Stimulated activated CD8-positive, alpha-beta memory T cell treated with anti-CD3 and anti-CD28 coated beads, Interleukin-7, amount 100 ng/mL, for 1 hour (primary cell): ENCODE measurements at places on chromosomes 5 and 9.

GRCh38 chr9:15182730-15183129 lies 124.3 kb downstream of the TTC39B start:
- no peak for DNase-seq

DNA sequence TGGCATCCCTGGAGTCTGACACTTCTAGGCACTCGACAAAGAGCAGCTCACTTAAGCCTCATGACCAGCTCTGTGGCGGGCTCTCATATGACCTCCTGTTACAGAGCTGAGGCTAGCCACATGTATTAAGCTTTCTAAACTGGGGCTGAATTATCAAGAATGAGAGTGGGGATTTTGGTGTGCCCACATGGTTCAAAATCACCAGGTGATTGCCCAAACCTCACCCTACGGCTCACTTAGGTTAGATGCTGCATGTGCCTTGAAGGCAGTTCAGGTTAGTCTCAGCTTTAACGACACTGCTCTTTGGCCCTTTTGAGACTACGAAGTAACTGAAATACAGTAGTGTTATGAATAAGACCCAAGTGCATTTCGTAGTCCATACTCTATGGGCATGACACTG lies 39.4 kb upstream of the SMIM32 start:
- no peak for DNase-seq

GRCh38 chr9:127280880-127281660 lies 16.5 kb downstream of the GARNL3 start:
- no peak for DNase-seq

DNA sequence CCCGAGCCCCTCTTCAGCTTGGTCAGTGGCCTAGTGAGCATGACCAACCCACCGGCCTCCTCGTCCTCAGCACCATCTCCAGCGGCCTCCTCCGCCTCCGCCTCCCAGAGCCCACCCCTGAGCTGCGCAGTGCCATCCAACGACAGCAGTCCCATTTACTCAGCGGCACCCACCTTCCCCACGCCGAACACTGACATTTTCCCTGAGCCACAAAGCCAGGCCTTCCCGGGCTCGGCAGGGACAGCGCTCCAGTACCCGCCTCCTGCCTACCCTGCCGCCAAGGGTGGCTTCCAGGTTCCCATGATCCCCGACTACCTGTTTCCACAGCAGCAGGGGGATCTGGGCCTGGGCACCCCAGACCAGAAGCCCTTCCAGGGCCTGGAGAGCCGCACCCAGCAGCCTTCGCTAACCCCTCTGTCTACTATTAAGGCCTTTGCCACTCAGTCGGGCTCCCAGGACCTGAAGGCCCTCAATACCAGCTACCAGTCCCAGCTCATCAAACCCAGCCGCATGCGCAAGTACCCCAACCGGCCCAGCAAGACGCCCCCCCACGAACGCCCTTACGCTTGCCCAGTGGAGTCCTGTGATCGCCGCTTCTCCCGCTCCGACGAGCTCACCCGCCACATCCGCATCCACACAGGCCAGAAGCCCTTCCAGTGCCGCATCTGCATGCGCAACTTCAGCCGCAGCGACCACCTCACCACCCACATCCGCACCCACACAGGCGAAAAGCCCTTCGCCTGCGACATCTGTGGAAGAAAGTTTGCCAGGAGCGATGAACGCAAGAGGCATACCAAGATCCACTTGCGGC lies 1.8 kb downstream of the EGR1 start:
- peak; percentile 37 for DNase-seq

DNA sequence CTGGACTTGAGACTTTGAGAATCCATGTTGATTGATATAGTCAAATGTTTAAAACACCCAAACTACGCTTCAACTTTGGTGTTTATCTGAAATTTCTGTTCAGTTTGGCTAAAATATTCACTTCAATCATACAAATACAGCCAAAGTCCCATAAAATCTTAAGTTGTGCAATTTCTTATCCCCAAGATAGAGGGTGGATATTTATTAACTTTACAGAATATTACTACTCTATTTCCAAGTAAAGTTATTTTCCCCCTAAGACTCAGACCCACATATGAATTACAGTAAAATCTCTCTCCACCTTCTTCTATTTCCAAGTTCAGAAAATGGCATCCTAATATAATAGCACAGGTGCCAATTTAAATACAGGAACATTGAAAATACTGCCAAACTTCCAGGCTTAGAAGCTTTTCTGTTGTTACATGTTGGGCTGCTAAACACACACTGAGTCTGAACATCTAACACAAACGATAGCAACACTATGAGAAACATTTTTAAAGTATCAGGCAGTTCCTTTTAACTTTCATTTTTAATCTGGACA lies 290.3 kb downstream of the EBF1 start:
- DNase-seq: no peak

- no peak for DNase-seq
Measured at GRCh38 chr9:108180541-108180940, 675.2 kb downstream of the ACTL7B start.

GRCh38 chr5:5144441-5144840 lies 4.3 kb downstream of the ADAMTS16 start:
- no peak for DNase-seq

DNA sequence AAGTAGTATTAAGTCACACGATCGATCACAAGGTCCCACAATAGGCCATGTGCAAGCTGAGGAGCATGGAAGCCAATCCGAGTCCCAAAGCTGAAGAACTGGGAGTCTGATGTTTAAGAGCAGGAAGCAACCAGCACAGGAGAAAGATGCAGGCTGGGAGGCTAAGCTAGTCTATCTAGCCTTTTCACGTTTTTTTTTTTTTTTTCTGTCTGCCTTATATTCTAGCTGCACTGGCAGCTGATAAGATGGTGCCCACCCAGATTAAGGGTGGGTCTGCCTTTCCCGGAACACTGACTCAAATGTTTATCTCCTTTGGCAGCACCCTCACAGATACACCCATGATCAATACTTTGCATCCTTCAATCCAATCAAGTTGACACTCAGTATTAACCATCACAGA lies 6.5 kb downstream of the PPIP5K2 start:
- no peak for DNase-seq

DNA sequence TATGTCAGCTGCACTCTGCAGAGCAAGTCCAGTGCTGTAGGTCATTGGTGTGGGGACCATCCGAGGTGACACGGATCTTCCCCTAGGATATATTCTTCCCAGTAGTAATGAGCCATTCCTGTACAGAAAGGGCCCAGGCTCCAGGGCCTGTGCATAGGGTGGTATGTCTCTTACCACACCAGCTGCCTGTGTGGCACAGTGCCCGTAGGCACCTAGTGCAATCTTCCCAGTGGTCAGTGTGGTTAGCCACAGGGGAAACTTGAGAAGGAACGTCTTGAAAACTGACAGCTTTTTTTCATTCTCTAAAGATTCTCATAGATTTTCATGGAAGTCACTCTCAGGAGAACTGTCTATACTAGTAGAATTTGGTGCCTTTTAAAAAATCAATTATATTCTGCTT lies 39.8 kb downstream of the CYSTM1 start:
- DNase-seq: no peak

- DNase-seq: no peak
Measured at GRCh38 chr5:10452768-10453331, 11.2 kb downstream of the ROPN1L start.

DNA sequence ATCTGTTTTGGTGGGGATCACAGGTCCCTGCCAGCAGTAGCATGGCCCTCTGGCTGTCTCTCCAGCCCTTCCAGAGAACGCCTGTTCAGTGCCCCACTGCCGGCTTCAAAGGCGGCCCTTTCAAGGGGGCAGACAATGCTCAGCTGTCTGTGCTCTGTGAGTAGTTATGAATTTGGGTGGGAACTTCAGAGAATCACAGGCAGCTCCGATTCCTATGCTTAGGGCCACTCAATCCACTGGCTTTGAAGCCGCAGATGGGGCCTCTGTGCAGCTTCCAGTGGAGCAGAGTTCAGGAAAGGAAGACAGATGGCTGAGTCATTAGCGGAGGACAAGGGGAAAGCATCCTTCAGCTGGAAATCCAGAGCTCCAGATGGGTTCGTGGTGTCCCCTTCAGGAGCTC lies 42.4 kb downstream of the NKX2-5 start:
- DNase-seq: no peak

- DNase-seq: no peak
Measured at GRCh38 chr5:170495825-170496661, 7.8 kb upstream of the KCNIP1 start.

DNA sequence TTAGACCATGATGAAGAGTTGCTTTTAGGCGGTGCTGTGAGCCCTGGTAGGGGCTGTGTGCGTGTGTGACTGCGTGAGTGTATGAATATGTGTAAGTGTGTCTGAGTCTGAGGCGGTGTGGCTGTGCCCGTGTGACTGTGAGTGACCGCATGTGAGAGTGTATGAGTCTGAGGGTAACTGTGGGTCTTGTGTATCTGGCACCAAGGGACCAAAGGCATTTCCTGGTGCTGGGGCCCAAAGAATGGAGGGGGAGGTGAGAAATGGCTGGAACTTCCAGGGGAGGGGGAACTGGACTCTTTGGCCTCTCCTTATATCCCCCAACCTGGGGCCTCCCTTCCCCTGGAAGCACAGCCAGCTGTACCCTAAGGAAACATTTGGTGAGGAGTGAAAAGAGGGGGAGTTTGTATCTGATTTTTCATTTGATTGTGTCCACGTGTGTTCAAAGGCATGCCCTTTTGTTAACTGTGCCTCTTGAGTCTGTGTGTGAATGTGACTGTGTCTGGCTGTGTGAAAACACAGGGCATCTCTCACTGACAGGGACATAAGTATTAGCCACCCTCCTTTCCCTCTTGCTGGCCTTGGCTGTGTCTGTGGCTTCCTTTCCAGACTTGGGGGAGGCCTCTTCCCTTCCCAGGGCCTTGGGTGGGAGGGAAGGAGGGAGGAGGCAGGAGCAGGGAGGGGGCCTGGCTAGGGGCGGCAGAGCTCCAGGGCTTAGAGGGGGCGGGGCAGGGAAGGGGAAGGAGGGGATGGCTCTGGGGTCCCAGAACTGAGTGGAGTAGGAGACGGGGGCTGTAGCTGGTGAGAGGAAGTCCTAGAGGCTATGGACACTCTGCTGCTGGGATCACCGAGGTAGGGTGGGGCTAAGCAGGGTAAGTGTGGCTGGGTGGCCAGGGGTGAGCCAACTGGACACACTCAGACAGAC lies 1.4 kb downstream of the IL11RA start:
- DNase-seq: no peak

DNA sequence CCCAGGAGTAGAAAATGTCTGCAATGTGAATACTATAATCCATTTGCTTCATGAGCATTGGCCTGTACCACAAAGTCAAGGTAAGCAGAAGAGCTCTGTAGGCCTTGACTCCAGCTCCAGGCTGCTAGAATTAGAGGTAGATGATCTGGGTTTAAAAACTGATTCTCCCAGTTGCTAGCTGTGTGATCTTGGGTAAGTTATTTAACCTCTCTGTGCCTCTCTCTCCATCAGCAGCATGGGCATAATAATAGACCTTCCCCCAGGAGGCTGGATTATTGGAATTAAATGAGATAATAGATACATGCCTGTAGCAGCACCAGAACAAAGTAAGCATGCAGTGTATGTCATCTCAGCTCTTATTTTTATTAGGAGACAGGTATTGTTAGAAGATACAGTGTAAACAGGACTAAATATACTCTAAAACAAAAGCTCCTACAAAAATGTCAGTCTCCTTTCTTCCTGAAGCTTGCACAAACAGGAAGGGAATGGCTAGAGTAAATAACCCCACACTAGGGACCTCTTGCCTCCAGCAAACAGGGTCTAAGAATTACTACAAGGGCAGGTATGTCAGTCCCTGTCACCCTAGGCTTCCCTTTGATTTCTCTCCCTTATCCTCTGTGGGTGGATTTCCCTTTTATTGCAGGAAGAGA lies 57.5 kb downstream of the PSAT1 start:
- DNase-seq: no peak

DNA sequence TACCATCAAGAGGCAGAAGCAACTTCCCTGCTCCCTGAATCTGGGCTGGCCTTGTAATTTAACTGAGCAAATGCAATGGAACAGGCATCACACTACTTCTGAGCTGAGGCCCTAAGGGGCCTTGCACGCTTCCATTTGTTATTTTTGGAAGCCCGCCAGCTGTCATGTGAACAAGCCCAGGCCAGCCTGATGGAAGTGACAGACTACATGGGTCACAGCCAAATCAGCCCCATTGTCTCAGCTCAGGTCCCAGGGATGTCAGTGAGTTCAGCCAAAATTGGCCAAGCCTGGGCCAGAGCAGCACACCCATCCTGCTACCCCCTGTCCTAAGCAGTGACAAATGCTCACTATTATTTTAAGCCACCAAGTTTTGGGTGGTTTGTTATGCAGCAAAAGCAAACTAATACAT lies 72.8 kb downstream of the PRRT1B start:
- DNase-seq: no peak

- no peak for DNase-seq
Measured at GRCh38 chr5:144864118-144864517, 693.4 kb downstream of the KCTD16 start.

DNA sequence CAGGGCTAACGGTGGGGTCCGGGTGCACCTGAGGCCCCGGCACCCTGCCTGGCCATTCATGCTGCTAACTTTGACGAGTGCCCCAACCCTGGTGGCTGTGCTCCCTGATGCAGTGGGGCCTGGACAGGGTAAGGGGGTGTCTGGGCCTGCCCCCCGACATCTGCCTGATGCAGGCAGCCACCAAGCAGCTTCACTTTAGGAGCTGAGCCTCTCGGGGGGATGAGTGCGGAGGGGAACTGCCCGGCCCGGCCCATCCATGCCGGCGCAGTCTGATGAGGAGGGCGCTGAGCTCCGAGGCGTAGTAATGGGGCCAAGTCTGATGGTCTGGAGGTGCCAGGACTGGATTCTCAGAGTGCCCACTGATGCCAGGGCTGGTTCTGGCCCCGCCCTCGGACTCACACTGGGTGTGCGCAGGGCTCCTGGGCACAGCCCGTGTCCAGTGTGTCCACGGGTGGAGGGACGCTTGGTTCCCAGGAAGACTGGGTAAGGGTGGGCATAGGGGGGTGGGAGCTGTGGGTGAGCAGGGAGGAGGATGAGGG lies 16.5 kb downstream of the DNLZ start:
- DNase-seq: no peak

DNA sequence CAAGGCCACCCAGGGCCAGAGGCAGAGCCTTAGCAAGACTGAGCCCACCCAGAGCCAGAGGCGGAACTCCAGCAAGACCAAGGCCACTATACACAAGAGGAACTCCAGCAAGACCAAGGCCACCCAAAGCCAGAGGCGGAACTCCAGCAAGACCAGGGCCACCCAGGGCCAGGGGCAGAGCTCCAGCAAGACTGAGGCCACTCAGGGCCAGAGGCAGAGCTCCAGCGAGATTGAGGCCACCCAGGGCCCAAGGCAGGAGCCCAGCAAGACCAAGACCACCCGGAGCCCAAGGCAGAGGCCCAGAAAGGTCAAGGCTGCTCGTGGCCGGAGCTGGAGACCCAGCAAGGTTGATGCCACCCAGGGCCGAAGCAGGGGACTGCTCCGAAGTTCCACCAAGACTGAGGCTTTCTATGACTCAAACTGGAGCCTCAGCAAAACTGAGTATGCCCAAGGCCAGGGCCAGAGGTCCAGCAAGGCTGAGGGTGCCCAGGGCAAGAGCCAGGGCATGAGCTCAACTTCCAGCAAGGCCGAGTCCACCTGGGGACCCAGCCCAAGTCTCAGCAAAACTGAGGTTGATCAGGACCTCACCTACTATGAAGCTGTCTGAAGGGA lies 4.2 kb downstream of the TOR2A start:
- DNase-seq: no peak

DNA sequence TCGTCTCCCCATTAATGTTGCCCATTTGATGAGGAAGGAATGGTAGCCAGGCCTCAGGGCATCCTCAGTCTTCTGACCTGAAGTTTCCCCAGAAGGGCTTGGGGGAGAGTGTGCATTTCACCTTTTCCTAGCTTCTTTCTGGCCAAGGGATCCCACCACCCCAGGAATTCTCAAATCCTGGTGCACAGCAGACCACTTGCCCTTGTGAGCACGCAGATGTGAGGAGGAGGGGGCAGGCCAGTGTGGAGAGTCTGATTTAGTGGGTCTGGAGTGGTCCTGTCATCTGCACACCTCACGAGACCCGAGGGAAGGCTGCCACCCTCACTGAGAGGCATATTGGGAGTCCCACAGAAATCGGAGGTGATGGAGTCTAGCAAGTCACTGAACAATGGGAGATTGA lies 64.3 kb downstream of the CXXC5 start:
- no peak for DNase-seq
